Fibroblast of skin of right quadriceps (primary cell): ENCODE measurements at places on chromosomes 3 and 15.
A peak's percentile ranks its signal among the peaks of the same experiment; 100 is the strongest.

DNA sequence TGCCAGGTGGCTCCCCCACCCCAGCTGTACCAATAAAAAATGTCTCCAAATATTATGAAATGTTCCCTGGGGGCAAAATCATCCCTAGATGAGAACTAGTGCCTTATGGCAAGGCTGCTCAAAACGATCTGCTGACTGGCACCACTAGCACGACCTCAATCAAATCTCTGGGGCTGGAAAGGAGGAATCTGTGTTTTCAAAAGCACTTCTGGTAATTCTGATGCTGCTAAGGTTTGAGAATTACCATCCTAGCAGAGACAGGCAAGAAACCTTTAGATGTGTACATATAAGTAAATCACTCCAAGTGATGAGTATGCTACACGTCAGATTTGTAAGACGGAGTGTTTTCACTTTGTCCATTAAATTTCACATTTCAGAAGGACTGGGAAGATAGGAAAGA, 360.1 kb upstream of the THRB start:
- DNase-seq: no peak

DNA sequence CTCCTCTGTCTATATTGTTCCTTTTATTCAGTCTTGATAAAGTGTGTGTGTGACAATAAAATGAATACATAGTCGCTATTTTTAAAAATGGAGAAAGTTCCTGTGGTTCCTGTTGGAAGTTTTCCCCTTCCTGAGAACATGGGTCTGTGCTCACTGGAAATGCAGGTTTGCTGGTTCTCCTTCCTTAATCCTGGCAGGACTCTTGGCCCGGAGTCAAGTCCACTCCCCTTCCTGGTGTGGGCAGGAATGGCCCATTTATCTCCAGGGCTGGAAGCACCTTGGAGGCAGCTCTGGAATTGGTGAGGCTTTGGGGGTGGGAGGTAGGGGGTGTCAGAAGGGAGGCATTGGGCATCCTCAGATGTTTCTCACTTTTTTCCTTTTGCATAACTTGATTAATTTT, 30.1 kb downstream of the FOXL2 start:
- DNase-seq: no peak

DNA sequence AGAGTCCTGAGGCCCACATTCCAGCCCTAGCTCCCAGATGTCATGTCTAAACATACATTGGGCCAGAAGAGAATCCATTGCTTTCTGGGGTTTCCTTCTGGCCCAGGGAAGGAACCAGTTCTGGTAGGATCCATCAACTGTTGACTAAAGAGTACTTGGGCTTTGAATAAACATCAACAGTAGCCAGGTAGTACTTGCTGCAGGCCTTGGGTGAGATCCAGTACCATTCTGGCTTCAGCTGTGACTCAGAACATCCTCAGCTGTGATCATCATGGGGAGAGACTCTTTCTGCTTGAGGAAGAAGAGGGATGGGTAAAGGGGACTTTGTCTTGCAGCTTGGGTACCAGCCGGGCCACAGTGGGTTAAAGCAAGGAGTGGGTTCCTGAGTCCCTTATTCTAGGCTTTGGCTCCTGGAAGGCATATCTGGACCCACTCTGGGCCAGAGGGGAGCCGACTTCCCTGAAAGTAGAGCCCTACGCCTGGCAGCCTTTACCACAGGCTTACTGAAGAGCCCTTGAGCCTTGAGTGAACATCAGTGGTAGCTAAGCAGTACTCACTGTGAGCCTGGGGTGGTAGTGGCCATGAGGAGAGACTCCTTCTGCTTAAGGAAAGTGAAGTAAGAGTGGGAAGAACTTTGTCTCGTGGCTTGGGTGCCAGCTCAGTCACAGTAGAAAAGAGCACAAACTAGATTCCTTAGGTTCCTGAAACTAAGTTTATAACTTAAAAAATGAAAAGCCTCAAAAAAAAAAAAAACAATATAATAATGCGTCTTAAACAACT, 128.3 kb downstream of the GOLIM4 start:
- DNase-seq: no peak

DNA sequence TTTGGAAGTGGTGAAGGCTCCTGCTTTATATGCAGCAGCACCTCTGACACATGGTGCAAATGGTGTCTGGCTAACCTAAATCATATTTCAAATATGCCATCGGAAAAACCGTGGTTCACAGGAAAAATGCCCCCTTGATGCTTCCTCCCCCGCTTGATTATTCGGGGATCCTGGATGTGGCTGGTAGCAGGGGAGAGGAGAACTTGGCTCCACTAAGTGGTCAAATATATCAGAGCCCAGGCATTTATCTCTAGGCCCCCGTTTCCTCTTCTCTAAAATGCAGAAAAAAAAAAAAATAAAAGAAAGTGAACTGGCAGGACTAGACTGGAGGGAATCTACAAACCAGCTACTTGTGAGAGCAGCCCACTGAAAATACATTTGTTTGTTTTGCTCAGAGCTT, 18.2 kb upstream of the ATP2B2 start:
- DNase-seq: no peak

GRCh38 chr3:176431038-176431418, 766.3 kb downstream of the TBL1XR1 start:
- no peak for DNase-seq

- DNase-seq: no peak
Measured at GRCh38 chr3:190666821-190667220, 152.9 kb downstream of the IL1RAP start.

GRCh38 chr3:16179771-16180736, 5.6 kb downstream of the GALNT15 start:
- peak; percentile 93 for DNase-seq

- peak; percentile 66 for DNase-seq
Measured at GRCh38 chr3:103393395-103394186, 958.8 kb downstream of the ZPLD1 start.

DNA sequence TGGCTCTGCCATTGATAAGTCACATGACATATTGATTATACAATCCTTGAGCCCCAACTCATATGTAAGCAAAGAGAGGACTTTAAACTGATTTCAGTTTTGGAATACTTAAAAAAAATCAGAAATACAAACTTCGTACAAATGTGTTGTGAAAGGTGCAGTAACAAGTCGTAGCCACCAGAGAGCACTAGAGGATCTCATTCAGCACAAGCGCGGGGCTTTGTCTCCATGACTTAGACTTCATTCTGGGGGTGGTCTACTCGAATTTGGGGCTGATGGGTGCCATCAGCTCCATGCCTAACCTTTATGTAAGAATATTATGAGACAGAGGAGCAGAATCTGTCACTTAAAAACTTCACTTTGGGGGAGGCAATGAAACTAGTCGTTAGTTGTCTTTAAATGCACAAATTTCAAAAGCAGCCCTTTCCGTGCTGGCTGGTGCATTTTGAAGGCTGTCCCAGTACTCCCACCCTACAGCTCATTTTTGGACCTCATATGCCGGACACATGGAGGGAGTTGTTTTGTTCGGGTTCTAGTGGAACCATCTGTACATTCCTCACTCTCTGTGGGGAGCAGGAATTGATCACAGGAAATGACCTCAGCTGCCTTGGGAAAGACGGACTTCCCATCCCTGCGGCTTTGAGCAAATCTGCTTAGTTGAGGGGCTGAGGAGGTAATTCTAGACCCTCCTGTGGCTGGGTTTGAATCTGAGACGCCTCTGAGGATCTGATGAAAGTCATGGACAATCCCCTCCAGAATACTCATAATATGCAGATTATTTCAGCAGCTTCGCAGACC, 27.5 kb upstream of the MASP1 start:
- peak; percentile 86 for DNase-seq

DNA sequence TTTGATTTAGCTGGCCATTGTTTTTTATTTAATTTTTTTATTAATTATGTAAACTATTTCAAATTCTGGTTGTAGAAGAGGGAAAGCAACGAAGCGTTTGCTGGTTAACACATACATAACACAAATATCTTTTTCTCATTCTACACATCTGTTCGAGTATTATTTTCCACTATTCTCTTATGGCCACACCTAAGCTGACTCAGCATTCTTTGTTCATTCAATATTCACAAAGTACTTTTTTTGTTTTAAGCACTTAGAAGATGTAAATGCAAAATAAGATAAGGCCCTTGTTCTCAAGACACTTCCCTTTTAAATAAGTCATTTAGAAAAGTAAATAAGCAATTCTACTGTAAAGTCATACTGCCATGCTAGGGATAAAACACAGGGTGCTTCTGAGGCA, 45.4 kb downstream of the CADM2 start:
- no peak for DNase-seq

DNA sequence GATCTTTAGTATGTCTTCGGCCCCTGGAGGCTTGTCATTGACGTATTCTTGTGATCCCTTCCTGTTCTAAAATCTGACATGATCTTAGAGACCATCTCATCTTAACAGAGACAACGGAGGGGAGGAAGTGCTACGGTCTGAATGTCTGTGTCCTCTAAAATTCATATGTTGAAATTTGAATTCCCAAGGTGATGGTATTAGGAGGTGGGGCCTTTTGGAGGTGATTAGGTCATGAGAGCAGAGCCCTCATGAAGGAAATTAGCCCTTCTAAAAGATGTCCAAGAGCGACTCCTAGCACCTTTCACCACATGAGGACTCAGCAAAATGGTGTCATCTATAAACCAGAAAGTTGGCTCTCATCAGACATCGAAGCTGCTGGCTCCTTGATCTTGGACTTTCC, 233.2 kb upstream of the CMC1 start:
- no peak for DNase-seq
